ENCODE measurements at places on chromosomes 16 and 17.
A peak's percentile ranks its signal among the peaks of the same experiment; 100 is the strongest.

DNA sequence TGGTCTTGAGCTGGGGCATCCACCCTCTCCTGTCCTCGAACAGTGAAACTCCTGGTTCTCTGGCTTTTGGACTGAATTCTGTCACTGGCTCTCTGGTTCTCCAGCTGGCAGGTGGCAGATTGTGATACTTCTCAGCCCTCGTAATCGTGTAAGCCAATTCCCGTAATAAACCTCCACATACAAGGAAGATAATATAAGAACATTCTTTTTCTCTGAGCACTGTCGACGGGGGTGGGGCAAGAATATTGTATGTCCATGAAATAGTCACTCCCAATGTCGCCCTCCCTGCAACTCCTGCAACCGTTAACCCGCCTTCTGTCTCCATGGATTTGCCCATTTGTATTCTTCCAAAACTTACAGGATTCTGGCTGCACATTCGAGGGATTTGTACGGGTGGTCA lies 39.2 kb upstream of the RPH3AL start:
- no peak for DNase-seq

DNA sequence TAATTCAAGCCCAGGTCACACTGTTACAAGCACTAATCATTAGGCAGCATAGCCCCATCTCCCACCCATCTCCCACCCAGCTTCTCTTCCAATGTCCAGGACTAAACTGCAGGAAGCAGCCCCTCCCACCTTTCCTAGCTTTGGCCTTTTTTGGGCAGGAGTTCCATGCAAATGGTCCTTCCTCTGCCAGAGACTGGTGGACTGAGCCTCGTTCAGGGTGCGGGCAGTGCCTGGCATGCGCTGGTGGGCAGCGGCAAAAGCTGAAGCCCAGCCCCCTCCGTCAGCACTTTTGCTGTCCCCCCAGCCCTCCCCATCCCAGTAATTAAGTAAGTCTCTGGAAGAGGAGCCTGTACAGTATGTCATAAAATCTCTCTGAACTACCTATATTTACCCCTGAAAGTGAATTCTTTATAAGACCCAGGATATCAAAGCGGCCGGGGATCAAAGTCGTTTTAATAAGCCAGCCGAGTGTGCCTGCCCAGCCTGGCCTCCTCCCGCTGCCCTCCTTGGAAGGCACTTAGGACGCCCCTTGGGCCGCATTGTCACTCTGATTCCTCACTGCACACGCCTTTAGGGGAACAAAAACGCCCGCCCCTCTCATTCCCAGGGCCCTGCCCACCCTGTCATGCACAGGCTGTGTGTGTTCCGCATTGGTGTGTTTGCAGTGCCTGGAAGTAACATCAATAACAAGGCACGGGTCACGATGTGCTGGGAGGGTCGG lies 109.9 kb downstream of the IRX5 start:
- no peak for DNase-seq

GRCh38 chr17:7573324-7574080 lies 5.9 kb upstream of the CD68 start:
- DNase-seq = peak; percentile 86

- peak; percentile 60 for DNase-seq
These were observed 67.3 kb downstream of the ANKRD11 start for GRCh38 chr16:89422905-89423630.

- DNase-seq = no peak
These were observed 191.8 kb upstream of the CPHXL start for GRCh38 chr16:75918109-75918508.

DNA sequence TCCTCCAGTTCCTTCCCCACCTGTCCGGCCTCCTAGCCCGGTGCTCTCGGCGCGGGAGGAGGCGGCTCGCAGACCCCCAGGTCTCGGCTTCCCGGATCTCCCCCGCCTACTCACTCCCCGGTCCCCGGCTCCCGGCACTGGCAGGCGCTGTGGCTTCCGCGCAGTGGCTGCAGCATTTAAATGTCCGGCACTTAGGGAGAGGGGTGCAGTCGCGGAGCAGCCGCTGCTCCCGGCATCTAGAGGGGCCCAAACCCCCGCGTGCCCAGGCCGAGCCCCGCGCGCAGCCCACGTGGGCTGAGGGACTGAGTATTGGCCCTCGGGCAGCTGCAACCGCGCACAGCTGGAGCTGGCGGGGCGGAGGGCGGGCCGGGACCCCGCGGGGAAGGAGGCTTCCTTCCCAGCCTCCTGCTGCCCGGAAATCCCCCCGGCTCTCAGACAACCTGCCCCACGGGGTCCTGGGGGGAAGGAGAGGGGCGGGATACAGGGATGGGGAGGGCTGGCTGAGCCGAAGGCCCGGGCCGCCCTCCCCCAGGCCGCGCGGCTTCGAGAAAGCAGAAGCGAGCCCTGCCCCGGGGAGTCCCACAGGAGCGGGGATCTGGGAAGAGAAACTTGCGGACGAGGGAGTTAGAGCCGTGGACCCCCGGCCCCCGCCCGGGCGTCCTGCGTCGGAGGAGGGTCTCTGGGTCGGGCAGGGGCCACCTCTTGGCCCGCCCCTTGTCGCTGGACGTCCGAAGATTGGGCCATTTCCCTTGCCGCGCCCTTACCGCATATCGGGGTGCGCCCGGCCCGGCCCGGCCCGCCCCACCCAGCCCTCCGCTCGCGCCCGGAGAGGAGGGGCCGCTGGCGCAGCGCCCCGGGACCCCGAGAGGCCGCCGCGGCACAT lies at the start of gene MMP25:
Gene MMP25, plus strand, starts transcription at position 804 of the 883 bp plus-strand sequence. CDS start 357 bp downstream, outside the sequence.
- DNase-seq = no peak

DNA sequence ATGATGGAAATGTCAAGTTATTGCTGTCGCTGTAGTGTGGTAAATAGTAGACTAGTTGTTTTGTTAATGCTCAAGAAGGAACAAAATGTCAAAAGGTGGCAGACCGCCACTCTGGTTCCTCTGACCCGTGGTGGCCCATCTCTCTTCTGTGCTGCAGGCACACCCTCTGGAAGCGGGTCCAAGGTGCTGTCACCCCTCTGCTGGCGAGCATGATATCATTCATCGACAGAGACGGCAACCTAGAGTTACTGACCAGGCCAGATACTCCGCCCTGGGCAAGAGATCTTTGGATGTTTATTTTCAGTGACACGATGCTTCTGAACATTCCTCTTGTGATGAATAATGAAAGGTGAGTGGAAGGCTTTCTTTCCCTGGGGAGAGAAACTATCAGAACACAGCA lies 56.8 kb upstream of the ENDOV start:
- DNase-seq = no peak

- DNase-seq = no peak
These were observed 62.6 kb upstream of the SDK2 start for GRCh38 chr17:73706858-73707257.

GRCh38 chr16:68590201-68590994 lies 51.3 kb downstream of the ZFP90 start:
- peak; percentile 6 for DNase-seq

Data from stimulated activated CD8-positive, alpha-beta memory T cell treated with anti-CD3 and anti-CD28 coated beads, Interleukin-15, amount 100 ng/mL, for 4 hours (primary cell).